ENCODE measurements at places on chromosomes 6 and 20.

DNA sequence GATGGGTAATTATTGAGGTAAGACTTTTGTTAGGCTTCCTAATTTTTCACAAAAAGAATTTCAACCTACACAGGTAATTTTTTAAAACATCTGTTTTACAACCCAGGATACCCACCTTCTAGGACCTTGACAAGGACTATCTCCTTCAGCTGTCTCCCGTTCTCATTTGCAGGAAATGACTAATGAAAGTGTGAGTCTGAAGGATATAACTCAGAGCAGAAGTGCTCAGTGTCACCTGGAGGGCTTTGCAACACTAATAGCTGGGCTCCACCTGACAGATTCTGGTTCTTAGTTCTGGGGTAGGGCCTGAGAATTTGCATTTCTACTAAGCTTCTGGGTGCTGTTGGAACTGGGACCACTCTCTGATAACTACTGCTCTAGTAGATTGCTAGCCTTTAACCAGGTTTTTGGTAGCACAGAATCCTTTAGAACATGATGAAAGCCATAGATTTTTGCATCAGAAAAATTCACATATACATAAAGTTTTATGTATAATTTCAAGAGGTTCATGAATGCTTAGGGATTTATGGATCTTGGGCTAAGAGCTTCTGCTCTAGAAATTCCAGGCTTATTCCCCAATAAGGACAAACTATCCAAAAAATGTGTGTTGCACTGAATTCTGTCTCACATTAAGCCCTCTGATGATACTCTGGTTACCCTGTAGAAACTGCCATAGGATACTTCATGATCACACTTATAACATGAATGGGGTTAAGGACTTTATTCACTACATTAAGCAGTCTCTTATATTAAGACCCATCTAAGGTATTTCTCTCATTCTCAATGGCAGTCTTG, 30.3 kb downstream of the AK9 start:
- no peak for DNase-seq

GRCh38 chr20:23241416-23241815, 109.2 kb upstream of the NXT1 start:
- DNase-seq, result no peak

- DNase-seq, result peak; percentile 80
Measured at GRCh38 chr20:2688041-2688591, 4.5 kb upstream of the EBF4 start.

DNA sequence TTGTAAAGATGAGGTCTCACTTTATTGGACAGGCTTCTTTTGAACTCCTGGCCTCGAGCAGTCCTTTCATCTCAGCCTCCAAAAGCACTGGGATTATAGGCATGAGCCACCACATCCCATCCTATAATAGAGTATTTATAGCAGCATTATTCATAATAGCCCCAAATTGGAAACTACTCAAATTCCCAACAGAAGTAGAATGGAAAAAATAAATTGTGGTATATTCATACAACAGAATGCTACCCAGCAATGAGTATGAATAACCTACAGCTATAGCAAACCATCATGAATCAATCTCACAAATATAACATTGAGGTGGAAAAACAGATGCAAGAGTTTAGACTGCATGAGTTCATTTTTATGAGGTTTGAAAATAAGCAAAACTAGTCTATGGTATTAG, 84.8 kb upstream of the BTBD3 start:
- DNase-seq, result no peak

- no peak for DNase-seq
Measured at GRCh38 chr6:92945799-92946198, 473.6 kb downstream of the EPHA7 start.

DNA sequence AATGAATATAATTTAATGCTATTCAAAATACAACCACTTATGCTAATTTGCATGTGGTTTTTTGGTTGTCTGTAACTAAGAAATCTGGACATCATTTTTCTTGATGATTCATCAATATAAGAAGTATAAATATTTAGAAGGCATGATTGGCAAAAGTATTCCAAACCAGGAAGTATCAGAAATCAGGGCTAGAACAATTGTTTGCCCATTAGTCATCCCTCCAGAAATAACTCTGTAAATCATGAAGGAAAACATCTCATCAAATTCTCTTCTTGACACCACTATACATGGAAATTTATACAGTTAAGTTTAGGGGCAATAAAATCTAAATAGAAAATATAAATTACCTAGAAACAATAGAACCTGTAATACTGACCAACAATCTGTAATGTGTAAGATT, 554.7 kb upstream of the HS3ST5 start:
- DNase-seq, result no peak

- DNase-seq, result no peak
Measured at GRCh38 chr6:132592855-132593254, 3.3 kb upstream of the TAAR5 start.

- no peak for DNase-seq
Measured at GRCh38 chr6:12009876-12010634, 2.1 kb upstream of the HIVEP1 start.

DNA sequence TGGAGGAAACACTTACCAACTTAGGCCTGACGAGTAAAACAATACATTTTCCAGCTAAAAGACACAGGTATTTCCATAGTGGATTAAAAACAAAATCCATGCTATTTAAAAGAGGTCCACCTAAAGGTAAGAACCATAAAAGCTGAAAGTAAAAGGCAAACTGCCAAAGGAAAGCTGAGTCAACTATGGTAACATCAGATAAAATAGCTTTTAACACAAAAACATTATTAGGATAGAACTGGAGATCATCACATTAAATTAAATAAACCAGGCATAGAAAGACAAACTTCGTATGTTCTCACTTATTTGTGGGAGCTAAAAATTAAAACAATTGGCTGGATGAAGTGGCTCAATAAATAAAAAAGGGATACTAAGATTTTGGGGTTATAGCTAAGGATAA, 166.8 kb upstream of the SLC22A16 start:
- no peak for DNase-seq

- DNase-seq, result peak; percentile 45
Measured at GRCh38 chr6:98833307-98834059, 891 bp upstream of the POU3F2 start.

DNA sequence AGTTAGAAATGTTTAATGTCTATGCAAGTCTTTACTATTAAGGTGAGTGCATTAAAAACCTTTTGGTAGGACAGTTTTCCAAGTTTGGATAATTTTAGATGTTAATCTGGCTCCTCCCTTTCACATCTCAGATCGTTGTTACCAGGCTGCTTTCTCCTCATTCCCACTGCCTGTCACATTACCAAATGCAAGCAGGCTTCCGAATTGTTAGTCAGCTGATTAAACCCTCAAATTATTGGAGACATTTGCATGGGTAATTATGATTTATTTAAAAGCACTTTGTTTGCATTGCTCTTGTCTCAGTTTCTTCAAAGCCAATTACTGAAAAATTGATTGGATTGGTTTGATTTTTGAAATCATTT, 816.5 kb downstream of the KIF16B start:
- DNase-seq, result no peak

DNA sequence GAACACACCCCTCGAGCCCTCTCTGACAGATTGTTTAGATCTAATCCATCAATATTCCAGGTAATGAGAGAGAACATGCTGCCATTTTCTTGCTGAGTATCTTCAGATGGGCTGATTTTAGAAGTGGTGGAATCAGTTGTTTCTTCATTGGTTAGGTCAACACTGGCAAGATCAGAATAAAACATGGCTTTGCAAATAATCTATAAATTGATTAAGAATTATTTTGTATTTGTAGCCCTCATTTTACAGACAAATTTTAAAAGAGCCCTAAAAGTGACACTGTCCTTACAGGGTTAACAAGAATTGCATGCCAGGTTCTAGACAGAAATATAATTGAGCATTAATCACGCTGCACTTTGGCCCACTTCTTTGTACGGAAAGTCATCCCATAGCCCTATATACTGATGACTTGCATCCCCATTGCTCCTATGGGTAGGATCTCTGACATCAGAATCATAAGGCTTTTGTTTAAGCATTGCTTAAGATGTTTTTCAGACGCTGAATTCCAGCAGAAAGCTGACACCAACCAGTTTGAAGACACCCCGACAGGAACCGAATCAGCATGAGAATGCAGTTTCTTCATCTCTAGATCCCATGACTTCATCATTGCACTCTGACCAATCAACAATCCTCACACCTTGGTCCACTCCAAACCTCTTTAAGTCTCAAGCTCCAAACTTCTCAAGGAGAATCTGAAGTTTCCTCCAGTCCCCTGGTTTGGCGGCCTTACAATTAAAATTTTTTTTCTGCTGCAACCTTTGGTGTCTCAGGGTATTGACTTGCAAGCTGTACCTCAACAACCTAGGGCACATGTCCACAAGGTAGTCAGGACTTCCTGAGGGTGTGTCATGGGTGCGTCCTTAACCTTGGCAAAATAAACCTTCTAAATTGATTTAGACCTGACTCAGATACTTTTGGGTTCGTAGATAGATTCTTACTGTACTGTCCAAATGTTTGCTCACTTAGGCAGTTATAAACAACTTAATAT, 7.8 kb downstream of the TDP2 start:
- DNase-seq, result no peak

DNA sequence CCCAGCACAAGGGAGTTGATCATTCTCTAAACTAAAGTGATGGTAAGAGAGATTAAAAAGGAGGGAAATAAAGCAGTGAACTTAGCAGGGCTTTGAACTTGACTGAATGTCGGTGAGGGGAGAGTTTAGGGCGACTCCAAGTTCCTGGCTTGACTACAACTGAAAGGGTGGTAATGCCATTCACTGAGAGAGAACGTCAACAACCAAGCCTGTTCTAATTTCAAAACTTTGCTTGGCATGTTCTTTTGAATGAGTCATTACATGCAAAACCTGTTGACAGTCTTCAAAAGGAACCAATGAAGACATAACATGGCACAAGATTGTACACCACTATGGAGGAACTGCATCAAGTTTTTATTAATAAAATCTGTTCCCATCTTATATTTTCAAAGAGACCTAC, 10.3 kb upstream of the MYB start:
- DNase-seq, result no peak

- no peak for DNase-seq
Measured at GRCh38 chr6:132511831-132512220, 1.1 kb downstream of the STX7 start.

DNA sequence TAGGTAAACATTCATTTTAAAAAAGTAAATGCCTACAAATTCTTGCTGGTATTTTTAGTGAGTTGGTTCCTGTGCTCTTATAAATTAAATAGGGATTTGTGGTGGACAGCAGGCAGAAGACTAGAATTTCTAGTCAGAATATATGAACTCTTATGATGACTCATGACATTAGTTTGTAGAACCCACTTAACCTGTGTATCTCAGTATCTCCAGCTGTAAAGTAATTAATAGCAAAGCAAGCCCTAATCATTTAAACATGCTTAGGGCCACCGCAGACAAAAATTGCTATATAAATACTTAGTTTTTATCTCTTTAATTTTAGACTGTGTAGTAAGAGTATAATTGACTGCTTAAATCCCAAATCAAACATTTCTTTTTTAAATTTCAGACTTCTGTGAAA, 2.4 kb downstream of the FAM135A start:
- DNase-seq, result no peak

- DNase-seq, result no peak
Measured at GRCh38 chr6:19731282-19731681, 105.9 kb upstream of the ID4 start.

- DNase-seq, result no peak
Measured at GRCh38 chr6:44572346-44572745, 184.8 kb downstream of the CDC5L start.

DNA sequence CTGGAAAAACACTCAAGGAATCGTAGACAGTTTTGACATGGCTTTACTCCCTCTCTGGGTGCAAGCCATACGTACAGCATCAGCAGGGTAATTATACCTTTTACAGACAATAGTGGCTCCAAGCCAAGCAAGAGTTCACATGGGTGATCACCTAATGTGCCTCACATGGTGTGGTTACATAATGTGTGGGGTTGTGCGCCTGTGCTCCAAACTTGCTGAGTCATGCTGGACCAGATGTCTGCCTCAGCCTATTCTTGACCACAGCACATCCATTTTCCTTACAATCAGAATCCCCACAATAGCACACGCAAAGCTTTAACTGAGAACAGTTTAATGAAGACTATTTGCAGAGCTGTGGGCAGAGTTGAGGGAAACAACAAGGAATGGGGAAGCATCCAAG, 74.5 kb downstream of the ALDH8A1 start:
- DNase-seq, result no peak

- DNase-seq, result no peak
Measured at GRCh38 chr6:122755901-122756300, 23.6 kb upstream of the FABP7 start.

GRCh38 chr6:134733801-134734200, 216.1 kb downstream of the ALDH8A1 start:
- no peak for DNase-seq

GRCh38 chr20:37846573-37846972, 56.4 kb upstream of the VSTM2L start:
- DNase-seq, result peak; percentile 63

GRCh38 chr6:16800942-16801341, 39.7 kb upstream of the ATXN1 start:
- DNase-seq, result no peak

- no peak for DNase-seq
Measured at GRCh38 chr20:40931410-40932044, 97.1 kb upstream of the TOP1 start.

DNA sequence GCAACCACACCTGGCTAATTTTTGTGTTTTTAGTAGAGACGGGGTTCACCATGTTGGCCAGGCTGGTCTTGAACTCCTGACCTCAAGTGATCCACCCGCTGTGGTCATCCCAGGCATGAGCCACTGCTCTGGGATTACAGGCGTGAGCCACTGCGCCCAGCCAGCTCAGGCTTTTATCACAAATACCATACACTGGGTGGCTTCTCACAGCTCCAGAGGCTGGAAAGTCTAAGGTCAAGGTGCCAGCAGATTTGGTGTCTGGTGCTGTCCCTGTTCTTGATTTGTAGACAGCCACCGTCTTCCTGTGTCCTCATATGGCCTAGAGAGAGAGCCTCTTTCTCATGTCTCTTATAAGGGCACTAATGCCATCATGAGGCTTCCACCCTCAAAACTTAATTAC, 25.9 kb downstream of the SHLD1 start:
- DNase-seq, result no peak

- no peak for DNase-seq
Measured at GRCh38 chr6:35224720-35225119, 11.0 kb downstream of the SCUBE3 start.

GRCh38 chr20:49179368-49180277, 8.5 kb downstream of the STAU1 start:
- DNase-seq, result no peak

- DNase-seq, result no peak
Measured at GRCh38 chr20:64107736-64108457, 532 bp upstream of the NPBWR2 start.

GRCh38 chr6:130466052-130466747, 100.4 kb downstream of the TMEM200A start:
- DNase-seq, result no peak

- no peak for DNase-seq
Measured at GRCh38 chr6:166763606-166764472, 136.8 kb upstream of the RPS6KA2 start.

- DNase-seq, result no peak
Measured at GRCh38 chr20:5657190-5657875, 92.9 kb upstream of the SHLD1 start.

GRCh38 chr20:14778875-14779274, 441.5 kb upstream of the FLRT3 start:
- DNase-seq, result no peak

Data from NCI-H510A treated with DMSO at 0.1 percent for 48 hours (cell line).